A172 (cell line): ENCODE measurements at places on chromosomes 1 and 21.
A peak's percentile ranks its signal among the peaks of the same experiment; 100 is the strongest.

DNA sequence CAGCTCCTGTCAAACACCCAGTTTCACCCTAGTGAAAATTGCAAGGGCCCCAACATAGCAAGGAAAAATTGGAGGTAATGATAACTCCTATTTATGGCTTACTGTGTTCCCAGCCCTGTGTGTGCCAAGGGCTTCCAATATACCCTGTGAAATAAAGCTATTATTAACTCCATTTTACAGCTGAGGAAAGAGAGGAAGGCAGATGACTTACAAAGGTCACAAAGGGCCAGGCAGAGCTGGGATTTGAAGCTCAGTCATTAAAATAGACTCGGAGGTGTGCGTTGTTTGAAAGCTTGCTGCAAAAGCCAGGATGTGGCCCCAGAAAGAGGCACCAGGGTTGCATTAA lies 20.2 kb upstream of the SDC3 start:
- DNase-seq: no peak

DNA sequence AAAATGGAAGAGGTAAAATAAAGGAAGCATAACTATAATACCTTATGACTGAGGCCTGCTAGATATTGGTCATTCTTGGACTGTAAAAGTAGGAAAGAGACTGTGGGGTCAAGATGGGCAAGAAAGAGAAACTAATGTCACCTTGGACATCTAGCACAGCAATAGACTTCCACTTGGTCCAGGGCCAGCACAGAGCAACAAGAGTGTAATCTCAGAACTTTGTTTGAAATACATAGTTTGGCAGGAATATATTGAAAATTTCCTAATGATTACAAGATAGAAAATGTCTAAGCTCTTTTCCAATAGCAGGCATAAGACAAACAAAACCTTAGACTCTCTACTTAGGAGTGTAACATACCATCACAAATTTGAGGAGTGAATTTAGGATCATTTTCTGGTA lies 4.6 kb downstream of the LRRC8C start:
- no peak for DNase-seq

- no peak for DNase-seq
Measured at GRCh38 chr21:44511219-44511937, 28.6 kb downstream of the KRTAP10-1 start.

- DNase-seq: no peak
Measured at GRCh38 chr1:182278144-182279054, 113.2 kb downstream of the GLUL start.

DNA sequence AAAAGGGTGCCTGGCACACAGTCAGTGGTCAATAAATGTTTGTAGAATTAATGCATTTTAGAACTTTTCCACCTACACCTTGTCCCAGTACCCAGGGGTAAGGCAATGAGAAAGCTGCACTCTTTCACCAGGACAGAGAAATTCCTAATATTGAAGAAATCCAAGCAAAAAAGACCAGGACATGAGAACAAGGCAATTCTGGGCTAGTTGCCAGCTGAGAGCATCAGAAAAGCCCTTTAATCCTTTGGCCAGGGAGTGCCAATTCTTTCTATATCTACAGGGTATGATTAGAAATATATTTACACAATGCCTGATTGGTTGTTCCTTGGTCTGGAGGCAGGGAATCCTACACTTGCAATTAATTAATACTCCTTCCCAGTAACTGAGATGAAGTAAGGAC lies 492.4 kb upstream of the NFIA start:
- no peak for DNase-seq

DNA sequence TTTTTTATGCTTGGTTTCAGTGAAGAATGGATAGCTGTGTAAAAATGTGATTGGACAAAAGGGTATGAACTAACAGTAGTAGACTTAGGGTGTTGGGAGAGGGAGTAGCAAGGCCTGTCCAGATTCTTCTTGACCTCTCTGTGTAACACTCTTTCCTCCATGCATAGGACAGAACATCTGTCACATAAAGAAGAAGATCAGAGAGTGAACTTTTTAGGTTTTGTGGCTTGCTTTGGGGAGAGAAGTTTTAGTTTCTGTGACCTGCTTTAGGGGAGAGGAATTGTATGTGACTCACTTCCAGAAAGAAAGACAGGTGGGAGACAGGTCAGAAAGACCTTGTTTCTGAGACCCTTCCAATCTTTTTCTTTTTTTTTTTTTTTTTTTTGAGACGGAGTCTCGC lies 27.3 kb upstream of the LRRC52 start:
- no peak for DNase-seq

DNA sequence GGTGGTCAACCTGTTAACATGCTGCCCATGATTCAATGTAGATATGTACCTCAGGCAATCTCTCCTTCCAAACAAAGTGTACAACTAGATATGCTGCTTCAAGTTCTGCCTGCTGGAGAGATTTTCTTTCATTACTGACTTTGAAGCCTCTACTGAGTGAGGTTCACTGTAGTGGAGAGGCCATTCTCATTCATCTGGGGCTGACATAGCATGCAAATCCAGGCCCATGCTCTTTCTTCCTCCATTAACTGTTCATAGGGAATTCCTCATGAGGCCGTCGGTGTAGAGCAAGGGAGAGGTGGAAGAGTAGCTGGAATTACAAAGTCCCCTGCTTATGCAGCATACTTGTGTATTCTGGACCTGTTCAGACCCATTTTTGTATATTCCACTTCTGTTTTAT lies 38.6 kb downstream of the VANGL2 start:
- no peak for DNase-seq

DNA sequence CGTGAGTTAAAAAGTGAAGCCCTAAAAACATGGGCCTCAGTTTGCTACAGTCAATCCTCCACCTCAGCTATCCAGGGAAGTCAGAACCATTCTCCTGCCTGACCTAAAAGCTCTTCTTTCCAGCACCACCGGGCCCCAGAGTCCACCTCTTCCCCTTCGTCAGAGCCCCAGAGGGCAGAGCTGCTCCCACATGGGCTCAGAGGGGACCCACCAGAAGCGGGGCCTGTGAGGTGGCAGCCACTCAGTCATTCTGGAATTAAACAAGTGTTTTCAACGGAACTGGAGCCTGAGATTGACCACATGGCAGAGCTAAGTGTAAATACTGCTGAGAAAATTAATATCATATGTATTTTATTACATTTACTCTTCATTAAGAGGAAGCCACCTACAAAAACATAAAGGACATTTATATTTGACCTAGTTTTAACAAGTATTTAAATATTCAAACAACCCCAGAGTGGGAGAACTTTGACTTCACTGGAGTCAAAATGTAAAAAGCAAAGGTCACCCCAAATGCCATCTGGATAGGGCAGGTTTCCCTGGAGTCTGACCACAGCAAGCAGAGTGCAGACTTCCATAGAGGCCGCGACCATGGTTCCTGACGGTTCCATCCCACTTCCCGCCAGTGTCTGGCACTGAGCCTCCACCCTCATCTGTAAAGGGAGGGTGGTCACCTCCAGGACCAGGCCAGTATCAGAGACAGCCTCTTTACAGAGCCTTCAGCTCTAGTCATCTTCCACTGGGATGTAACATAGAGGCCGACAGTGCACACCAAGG lies 1.8 kb downstream of the SUMO3 start:
- DNase-seq: no peak

DNA sequence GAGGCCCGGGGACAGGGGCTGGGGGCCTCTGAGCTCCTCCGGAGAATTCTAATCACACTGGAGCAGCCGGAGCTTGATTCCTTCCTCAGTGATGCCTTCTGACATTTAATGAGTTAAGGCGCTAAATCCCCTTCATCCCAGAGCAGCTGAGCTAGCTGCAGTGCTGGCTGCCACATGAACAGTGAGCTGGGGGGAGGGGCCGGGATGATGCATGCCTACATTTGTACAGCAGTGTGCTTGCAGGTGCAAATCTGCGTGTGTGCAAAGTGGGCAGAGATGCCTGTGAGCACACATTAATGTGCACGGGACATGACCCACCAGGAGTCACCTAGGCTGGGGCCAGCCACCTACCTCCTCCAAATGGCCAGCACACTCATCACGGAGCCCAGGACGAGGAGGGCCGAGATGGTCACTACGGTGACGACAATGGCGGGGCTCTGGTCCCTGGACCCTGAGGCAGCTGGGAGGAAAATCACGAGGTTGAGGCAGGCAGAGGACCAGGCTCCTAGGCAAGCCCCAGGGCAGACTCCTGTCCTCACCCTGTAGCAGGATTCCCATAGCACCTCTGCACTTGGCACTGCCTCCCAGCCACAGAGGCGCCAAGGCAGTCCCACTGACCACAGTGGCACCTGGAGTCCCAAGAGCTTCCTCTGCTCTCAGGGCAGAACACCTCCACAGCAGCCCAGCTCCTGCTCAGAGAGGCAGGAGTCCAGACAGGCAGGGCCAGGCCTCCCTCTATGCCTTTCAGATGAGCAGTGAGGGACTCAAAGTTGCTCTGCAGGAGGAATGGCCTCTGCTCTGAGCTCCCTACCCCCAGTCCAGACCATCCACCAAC lies 34.7 kb downstream of the CDCA8 start:
- DNase-seq: no peak

DNA sequence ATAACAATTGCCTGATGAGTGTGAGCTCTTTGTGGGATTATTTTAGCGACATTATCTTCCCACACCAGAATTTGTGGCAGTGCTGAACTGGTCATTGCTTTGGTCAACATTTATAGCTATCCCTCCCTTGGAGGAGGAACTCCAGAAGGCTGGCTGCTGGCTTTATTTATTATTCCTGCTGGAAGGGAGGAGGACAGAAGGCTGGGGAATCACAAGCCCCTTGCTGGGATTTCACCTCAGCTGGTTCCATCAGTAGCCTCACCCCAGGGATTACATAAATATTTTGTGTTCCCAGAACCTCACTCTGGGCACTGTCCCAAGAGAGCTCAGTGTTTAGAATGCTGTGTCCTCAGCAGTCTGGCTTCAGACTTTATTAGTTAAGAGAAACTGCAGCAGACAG lies 102.8 kb upstream of the C1orf21 start:
- DNase-seq: peak; percentile 70

GRCh38 chr1:242602001-242602400 lies 77.5 kb upstream of the PLD5 start:
- no peak for DNase-seq

DNA sequence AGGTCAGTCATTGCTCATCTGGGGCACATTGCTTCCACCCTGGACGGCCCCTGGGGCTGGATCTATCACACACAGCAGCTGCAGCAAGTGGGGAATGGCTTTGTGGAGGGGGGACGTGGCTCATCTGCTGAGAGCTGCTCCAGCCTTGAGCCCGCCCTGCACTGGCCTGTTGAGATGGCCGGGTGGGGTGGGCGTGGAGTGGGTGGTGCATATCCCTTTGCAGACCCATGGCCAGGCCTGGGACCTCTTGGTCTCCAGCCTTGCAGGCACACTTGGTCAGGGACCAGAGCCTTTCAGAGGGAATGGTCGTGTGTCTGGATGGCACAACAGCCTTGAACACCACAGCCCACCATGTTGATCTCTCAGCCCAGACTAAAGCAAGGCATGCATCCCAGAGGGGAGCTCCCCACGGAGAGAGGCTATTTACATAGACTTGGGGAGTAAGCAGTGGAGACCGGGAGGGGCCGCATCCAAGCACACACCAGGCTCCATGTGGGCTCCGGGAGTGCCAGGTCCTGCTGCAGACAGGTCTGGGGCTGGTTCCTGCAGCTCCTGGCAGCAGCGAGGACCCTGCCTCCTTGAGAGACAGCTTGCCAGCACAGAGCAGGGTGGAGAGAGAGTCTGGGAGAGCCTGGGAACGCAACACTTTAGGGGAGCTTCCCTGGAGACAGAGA lies 52.8 kb upstream of the SELENON start:
- no peak for DNase-seq

DNA sequence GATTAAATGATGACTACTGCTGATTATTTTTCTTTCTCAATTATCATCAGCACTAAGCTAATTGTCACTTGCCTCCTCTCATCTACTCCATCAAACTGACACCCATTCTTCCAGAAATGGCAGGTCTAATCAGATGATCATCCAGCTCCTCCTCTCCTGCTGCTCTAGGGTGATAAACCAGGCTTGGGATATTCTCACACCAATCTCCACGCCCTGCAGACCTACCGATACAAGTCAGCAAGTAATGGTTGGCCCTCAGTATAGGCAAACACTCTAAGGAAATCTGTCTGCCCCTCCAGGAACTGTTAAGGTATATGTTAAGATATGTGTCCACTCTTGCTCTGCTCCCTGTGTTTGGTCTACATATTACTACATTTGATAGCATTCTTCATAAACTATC lies 36.3 kb upstream of the C1orf21 start:
- no peak for DNase-seq

GRCh38 chr1:48670234-48671020 lies 106.3 kb downstream of the BEND5 start:
- DNase-seq: no peak

- DNase-seq: peak; percentile 27
Measured at GRCh38 chr1:187641015-187641414, 812.3 kb downstream of the PLA2G4A start.

GRCh38 chr1:211643324-211644212 lies 31.9 kb downstream of the NEK2 start:
- DNase-seq: peak; percentile 52

DNA sequence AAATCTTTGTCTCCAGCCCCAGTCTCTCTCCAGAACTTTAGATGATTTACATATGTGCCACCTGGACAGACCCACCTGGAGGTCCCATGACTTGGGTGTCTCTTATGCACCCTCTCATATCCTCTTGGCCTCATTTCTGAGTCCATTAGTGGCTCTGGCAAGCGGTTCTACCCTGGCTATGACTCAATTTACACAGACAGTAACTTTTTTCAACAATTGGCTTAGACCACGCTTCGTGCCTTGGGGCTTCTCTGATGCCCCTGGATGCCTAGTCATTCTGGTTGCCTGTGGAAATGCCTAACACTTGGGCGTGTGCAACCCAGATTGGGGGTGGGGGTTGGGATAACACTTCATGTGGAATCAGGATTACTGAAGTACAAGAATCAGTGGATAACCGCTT lies 57.1 kb upstream of the GADD45A start:
- no peak for DNase-seq

- no peak for DNase-seq
Measured at GRCh38 chr1:19643602-19644394, at the start of gene NBL1. Gene NBL1 (plus strand): TSS chr1:19644311. CDS start chr1:19655031, 10,720 bp downstream.

- no peak for DNase-seq
Measured at GRCh38 chr1:200869753-200870391, 2.9 kb upstream of the GPR25 start.

DNA sequence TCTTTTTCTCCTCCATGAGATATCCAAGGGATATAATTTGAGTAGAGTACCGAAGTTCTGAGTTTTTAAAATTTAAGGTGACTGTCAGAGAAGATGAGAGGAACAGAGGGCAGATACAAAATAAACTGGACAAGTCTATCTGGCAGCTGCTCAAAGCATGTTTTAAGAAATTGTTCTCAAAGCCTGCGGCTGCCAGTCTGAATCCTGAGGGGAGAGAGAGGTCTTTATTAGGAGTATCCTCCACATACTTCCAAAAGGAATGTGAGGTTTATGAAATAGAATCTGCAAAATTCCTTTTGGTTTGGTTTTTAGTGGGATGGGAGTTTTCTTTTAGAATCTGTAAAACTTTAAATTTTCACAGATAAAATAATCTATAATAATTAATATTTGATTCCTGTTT lies 41.3 kb downstream of the TTC13 start:
- DNase-seq: no peak

DNA sequence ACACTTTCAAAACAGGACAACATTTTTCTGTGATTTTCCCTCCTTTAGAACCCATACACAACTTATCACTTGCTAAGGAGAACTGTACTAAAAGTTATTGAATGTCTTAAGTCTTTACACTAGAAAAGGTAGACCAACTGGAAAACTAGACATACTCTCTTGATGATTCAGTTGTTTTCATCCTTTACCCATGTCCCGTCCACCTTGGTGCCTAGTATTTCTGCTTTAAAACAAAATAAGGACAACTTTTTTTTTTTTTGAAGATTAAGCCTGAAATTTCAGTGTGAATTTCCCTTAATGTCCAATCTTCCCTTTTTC lies 4.5 kb downstream of the CDKN2C start:
- peak; percentile 21 for DNase-seq

- DNase-seq: peak; percentile 31
Measured at GRCh38 chr1:17653728-17654351, 101.3 kb upstream of the ACTL8 start.
